ENCODE measurements at places on chromosomes 7 and 10.

DNA sequence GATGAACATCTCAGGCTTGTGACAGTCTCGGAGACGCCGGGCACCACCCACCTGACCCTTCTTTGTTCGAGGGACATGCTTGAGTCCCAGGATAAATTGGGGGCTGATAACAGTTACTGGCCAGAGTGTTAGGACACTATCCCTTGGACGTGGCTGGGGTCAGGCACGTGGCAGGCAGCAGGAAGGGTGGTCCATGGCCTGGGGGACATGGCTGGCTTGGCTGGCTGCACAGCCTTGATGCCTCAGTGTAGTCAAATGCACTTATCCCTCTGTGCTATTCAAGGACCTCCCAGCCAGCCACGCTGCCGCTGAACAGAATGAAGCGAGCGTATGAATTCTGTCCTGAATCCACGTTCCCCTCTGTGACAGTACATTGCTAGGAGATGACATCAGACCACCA, 662.0 kb upstream of the FOXK1 start:
- DNase-seq = no peak

- DNase-seq = no peak
Measured at GRCh38 chr7:113200281-113200680, 81.9 kb upstream of the SMIM30 start.

GRCh38 chr10:132154440-132154839, 32.3 kb upstream of the DPYSL4 start:
- no peak for DNase-seq

DNA sequence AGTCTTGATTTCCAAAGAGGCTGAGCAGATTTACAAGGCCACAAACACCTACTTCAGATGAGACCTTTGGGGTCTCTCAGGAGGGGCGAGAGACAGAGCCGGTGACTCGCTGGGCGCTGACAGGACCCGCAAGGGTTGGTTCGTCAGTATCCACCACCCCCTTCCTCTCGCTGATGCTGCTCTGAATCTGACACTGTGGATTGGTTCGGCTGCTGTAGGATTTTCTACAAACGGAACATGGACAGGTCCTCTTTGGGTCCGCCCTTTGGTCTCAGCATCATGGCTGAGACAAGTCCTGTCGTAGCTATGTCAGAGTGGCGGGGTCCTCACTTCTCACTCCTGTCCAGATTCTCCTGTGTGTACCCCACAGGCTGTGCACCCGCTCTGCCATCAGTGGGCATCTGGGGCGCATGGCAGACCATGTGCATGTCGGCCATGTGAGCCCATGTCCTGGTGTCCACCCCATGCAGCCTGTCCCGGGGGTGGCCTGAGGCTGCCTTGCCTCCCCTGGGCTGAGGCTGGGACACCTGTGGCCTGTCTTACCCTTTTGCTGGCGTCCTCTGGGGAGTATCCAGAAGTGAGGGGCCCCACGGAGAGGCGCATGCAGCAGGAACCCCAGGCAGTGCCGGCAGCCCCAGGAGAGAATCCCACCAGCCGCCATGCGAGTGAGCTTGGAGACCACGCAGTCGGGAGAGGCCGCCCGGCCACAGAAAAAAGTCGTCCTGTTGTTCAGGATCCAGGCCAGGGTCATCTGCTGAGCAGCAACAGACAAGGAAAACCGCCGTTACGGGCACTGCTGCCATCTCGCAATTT, 21.6 kb upstream of the FAM20C start:
- DNase-seq = no peak

- no peak for DNase-seq
Measured at GRCh38 chr10:12308736-12309375, 40.5 kb upstream of the CAMK1D start.

DNA sequence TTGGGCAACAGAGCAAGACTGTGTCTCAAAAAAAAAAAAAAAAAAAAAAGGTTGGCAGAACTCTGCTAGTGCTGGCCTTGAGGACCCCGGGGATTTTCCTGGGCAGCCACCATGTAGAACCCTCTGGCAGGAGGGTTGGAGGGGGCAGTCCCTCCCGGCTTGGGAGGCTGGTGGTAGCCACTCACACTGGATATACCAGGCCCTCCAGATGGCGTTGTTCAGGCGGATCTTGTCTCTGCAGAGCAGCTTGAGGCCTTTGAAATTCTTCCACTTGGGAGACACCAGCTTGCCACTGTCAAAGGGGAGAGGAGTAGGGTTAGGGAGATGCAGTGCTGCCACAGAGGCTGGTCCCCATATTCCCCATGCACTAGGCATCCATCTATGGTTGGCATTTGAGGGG, 8.4 kb downstream of the MLXIPL start:
- no peak for DNase-seq

DNA sequence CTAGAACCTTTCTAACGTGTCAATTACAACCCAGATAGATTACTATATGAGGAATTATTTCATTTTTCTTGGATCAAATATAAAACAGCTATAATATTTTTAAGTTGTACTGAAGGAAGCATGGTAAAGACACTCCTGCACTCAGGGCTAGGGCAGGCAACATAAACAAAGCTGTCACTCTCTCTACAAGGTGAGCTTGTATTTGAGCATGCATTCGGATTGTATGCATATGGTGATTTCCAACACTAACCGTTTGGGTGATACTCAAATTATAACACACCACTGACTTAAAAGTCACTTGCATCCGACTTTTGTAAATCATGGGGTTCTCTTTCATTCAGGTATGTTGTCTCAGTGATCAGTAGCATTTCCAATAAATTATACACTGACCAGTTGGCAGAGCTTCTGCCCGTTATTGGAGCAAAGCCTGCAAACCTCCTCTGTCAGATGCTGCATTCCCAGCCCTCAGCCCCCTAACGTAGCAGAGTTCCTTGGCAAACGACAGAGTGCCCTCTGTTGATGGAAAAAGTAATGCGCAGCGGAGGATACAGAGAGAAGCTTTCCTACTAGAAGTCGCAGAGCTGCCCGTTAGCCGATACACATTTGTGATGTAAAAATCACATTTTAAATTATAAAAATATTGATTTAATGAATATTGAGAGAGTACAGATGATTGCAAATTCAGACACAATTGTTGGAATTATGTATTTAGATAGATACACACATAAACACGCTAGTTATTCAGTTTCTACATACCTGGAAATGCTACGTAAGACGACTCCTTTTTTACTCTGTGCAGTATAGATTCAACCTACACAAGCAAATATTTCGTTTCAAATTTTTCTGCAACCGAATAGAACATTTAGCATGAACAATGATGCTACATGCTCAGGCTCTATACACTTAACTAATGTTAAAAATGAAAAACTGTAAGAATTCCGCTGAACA, 173.9 kb upstream of the SP4 start:
- peak; percentile 54 for DNase-seq

DNA sequence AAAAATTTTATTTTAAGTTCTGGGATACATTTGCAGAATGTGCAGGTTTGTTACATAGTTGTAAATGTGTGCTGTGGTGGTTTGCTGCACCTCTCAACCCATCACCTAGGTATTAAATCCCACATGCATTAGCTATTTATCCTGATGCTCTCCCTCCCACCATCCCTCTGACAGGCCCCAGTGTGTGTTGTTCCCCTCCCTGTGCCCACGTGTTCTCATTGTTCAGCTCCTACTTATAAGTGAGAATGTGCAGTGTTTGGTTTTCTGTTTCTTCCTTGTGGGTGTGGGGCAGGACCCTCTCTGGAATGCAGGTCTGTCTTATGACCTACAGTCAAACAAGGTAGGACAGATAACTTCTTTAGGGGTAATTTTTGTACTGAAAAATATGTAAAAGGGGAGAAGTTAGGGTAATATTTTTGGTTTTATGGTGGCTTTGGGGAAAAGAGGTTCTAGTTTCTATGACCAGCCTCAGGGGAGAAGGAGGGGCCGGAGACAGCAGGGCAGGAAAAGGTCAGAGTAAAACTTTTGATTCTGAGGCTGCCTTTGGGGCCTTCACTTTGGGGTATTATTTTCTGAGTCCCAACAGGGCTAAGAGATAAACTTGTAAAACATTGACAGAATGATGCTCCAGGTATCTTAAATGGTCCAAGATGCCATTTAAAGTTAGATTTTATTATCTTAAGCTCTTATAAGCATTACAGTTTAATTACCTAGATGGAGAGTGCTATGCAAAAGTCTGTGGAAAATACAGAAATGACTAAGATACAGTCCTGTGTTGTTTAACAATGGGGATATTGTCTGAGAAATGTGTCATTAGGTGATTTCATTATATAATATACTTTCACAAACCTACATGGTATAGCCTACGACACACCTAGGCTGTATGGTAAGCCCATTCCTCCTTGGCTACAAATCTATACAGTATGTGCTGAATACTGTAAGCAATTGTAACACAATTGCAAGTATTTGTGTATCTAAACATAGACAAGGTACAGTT, 354.8 kb downstream of the ABCA13 start:
- no peak for DNase-seq

DNA sequence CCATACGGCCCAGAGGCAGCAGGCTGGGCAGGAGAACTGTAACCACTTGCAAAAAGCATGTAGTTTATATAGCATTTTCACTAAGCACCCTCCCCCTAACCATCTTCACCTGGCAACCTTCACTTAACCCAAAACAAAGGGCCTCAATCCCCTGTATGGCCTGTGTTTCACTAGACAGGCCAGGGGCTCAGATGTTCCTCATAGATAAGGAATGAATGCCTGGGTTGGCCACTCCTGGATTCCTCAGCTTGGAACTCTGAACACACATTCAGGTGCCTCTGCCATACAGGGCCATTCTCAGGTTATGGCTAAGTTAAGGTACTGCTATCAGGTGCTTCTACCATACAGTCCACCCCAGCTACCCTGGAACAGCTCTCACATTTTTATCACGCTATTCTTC, 10.3 kb upstream of the TMEM168 start:
- no peak for DNase-seq

- no peak for DNase-seq
Measured at GRCh38 chr10:101892782-101893391, 49.3 kb upstream of the KCNIP2 start.

DNA sequence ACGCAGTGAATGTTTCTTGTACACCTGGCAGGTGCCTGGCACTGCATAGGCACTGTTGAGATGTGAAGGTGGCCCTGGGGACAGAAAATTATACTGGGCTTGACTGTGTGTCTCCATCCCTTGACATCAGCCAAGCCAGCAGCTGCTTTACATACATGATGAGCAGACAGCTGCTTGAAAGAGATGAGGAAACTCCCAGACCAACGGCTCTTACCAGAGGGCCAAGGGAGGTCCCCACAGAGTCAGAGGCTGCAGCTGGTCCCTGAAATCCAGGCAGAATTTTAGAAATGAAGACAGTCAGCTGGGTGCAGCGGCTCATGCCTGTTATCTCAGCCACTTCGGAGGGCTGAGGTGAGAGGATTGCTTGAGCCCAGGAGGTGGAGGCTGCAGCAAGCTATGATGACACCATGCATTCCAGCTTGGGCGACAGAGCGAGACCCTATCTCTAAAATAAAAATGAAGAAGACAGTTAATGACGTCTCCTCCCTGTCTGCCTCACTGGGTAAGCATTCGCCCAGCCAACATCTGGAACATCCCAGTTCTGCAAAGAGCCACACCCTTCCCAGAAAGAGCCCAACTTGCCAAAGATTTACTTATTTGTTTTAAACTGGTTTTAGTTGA, 17.6 kb downstream of the LIMK1 start:
- no peak for DNase-seq

DNA sequence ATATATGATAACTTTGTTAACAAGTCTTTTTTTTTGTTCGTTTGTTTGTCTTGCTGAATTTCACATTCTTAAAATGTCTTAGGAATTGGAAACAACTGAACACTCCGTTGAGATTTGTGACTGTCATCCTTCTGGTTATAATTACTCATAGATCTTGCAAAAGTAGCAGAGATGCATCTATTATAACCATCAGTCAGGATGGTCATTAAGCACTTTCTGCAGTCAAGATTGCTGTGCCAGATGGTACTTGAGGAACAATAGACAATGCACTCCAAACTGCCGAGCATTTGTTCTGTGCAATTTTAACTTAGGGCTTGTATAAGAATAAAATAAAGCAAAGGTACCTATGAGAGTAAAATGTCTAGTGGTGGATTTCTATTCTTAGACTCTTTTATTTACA, 710.1 kb upstream of the KCND2 start:
- DNase-seq = no peak

DNA sequence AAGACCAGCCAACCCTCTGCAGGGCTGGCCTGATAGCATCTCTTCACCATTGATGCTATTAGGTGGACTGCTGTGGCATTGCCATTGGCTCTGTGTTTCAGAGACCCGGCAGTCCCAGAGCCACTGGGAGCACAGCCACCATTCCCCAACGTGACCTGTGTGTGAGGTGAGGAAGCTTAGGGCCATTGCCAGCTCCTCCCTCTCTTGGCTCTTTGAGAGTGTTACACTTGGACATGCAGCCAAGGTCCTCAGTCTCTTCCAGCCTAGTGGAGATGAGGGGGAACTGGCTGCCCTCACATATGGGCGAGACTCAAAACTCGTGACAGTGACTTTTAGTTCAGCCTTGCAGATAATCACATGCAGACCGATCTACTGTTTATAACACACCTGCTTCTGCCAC, 39.3 kb upstream of the HMX3 start:
- DNase-seq = no peak

DNA sequence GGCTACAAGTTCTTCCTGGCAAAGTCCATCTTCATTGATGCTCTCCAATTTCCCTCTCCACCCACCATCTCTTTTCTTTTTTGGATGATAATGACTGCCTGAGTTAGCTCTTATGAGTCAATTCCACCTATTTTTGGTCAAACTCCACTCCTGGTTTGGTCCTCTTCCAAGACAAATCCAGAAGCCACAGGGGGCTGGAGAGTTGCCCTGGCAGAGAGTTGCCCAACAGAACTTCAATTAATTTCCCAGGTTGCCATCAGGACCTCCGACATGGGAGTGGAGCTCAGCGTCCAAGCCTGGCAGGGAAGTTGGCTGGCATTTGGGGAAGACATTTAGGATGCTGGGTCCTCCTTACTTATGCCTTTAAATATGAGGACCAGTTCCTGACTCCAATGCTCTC, 29.2 kb upstream of the KCNMA1 start:
- peak; percentile 50 for DNase-seq

DNA sequence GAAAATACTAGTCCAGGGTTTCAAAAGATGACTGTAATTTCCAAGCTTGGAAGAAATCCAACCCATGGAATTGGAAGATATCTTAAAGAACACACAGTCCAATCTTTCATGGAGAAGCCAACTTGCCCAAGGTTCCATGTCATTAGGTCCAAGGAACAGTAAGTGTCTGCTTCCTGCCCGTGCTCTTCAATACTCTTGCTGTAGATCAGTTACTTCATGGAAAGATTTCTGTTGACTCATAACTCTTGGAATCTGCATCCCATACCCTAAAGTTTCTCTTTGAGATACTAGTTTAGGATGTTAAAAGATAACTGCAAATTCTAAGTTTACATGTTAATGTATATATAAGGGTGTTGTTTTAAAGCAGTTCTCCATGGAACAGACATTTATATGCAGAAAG, 127.9 kb upstream of the SLC13A1 start:
- DNase-seq = no peak

Measured in astrocyte of the spinal cord (primary cell).